CD4-positive, alpha-beta T cell treated with Interferon alpha-2 for 1 hour (primary cell): ENCODE measurements at places on chromosomes 3 and 15.

DNA sequence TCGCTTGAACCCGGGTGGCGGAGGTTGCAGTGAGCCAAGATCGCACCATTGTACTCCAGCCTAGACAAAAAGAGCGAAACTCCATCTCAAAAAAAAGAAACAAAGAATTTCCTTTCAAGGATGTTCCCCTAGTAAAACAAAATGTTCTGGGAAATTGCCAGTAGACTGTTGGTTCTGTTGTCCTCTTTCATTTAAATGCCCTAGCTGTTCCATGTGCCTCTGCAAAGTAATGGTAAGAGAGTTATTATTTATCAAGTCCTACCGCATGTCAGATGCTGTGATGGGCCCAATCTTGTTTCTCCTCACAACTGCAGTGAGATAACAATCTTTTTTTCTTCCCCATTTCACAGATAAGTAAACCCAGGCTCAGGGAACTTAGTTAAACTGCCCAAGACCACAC lies 254.3 kb upstream of the TPM1 start:
- DNase-seq, result no peak

DNA sequence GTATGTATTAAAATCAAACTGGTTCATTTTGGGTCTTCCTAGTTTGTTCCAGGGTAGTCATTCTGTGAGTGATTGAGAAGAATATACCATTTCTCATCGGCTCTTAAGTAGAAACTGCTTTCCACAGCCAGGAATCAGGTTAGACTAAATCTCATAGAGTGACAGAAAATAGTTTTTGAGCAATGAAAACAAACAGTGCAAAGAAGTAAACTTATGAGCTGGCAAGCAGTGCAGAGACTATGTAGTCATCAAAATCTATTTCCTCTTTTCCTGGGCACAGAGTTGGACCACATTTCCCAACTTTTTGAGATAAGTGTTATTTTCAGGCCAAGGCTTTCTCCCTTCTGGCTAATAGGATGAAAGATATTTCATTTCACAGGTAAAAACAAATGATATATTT lies 66.5 kb downstream of the UBE3A start:
- DNase-seq, result no peak

DNA sequence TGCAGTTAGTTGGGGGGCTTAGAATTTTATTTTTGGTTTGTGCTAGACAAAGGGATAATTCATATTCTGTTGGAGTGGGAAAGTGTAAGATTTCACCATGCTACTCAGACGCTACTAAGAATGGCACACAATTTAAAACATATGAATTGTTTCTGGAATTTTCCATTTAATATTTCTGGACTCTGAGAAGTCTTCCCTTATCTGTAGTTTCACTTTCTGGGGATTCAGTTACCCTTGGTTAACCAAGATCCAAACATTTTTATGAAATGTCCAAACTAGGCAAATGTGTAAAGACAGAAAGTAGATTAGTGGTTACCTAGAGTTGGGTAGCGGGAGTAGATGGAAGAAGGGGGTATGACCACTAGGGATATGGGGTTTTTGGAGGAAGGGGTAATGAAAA lies 53.1 kb downstream of the TCF12 start:
- no peak for DNase-seq

DNA sequence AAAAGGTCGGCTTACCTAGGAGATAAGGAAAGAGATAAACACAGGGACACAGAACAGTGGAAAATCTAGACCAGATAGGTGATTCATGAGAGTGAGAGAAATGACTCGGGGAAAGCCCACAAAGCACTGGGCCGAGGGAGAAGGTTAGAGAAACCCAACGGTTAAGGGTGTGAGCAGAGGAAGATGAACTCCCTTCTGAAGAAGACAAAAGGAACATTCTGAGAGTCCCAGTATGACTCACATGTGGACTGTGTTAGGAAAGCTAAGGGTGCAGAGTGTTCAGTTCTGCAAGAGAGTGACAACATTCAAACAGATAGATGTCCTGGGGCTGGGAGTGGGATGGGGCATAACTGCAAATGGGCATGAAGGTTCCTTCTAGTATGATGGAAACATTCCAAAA lies 83.0 kb downstream of the CNTN3 start:
- no peak for DNase-seq

DNA sequence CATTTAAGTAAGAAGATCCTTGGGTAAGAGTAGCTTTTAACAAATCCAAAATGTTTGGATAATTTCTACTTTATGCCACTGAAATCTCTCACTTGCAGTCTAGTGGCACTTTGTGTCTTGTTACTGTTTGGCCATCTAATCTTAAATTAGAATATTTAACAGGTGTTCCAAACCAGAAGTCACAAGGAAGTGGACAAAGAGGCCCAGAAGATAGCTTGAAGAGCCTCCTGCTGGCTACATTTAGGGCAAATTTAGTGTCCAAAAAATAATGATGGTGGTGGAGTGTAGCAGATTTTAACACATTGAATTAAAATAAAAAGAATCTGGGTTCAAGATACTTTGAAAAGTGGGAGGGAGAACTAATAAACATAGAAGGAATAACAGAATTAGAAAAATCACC lies 172.2 kb downstream of the GHSR start:
- no peak for DNase-seq

DNA sequence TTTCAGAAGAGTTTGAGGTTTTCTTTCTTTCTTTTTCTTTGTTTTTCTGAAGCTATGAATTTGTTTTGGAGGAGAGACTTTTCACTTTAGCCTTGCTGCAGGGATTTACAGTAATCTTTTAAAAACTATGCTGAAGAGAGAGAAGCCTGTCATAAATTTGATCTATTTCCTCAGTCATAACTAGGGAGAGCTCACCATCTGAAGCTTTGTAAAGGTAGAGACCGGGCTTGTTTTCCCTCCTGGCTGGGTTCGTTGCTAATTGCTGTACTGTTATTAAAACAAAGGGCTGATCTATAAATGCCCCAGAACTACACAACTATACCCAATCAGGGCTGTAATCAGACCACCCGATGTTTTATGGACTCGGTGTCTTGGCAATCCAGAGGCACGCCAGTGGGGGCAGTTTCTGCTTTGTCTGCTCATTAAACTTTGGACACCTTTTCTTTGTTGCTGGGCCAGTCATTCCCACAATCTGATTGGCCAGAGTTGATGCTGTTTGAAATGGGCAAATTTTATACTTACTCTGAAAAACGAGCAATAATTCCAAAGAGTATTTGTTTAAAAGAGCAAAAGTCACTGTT lies 164.3 kb downstream of the CACNA1D start:
- no peak for DNase-seq

DNA sequence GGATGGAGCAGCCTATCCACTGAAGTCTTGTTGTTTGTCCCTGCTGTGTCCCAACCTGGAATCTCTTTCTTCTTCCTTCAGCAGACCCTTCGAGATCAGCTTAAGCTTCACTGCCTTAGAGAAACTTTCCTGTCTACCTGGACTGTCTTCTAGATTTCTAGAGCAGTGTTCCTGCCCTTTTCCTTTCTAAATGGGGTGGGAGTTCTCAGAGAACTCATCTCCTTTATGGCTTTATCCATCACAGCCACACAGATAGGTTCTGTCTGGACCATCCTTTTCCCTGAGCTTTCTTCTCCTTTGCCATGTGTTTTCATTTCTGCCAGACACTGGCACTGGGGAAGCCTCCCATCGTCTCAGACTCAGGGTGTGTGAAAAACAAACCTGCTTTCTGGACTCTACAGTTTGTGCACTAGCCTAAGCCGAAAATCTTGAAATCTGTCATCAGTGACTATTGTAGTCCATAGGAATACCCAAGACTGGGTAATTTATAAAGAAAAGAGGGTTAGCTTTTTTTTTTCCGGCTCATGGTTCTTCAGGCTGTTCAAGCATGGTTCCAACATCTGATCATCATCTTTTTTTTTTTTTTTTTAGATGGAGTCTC lies 177.5 kb downstream of the PGPEP1L start:
- DNase-seq, result no peak

DNA sequence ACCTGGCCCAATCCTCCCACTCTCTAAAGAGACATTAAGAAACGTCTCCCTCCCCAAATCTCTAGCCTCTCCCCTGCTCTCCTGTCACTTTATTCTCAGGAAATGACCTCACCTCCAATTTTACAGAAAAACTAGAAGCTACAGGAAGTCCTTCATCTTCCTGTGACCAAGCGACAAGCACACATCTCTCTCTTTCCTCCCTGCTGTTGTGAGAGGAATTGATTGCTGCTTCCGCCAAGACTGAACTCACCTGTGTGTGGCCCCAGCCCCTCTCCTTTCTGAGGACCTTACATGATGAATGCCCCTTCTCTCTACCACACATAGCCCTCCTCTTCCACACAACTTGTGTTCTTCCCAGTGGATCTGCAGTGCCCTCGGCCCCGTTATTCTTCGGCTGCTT lies 18.2 kb downstream of the DNAJB8 start:
- DNase-seq, result peak; percentile 59

- no peak for DNase-seq
These were observed 83.0 kb downstream of the AKAP13 start for GRCh38 chr15:85463276-85463892.

GRCh38 chr3:131903988-131904415 lies 130.8 kb downstream of the CPNE4 start:
- DNase-seq, result no peak
